Breast epithelium (tissue), 4 donors: ENCODE measurements at places on chromosomes 7 and 10. TPM values are rescaled to one million over a fixed set of nuclear protein-coding genes. Genes with fewer than 3 reads are reported as not detected.

DNA sequence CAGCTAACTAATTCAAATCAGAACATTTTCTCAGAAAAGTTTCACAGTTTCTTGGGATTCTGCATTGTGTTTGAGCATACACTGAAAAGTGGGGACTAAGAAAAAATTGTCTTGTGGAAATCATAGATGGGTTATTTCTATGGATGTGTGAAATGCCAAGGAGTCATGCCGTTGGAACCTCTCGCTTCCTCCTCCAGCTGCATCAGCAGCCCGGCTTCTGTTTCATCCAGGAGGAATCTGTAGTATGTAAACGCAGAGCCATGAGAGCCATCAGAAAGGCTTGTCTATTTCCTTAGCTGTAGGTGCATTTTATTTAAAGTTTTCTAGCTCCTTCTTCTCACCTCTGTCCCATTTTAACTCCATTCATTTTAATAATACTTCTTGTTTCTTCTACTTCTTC, 1144.1 kb downstream of the GATA3 start:
- DNase-seq: no peak

DNA sequence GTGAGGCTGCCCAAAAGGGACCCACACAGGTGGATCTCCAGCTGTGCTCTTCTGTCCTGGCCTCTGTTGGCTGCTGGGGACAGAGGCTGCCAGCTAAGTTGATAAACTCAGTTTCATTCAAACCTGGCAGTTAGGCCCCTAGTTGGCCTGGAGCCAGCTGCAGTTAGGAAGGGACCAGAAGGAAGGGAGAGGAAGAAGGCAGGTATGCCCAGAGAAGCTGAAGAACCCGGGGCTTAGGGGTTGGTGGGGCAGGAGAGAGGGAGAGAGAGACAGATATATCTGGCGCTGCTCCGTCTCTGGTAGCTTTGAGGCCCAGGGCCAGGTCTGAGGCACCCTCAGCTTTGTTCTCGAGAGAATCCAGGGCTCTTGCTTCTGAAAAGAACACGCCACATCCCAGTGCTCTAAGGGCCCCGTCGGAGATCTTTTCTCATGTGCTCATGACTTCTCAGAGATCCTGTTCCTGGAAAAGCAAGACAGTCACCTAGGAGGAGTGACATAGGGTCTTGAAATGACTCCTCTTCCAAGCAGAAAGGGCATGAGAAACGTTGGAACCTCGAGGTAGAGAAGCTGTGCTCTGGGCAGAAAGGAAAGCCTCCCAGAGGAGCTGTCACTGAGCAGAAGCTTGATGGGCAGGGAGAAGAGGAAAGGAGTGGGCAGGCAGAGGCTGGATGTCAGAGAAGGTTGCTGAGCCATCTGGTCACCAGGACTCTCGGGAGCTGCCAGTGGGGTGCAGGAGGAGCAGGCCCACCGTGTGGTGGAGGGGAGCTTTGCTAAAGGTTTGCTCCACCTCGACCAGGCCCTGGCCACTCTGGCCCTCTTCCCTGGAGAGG, 153.6 kb downstream of the ARHGAP21 start:
- no peak for DNase-seq

DNA sequence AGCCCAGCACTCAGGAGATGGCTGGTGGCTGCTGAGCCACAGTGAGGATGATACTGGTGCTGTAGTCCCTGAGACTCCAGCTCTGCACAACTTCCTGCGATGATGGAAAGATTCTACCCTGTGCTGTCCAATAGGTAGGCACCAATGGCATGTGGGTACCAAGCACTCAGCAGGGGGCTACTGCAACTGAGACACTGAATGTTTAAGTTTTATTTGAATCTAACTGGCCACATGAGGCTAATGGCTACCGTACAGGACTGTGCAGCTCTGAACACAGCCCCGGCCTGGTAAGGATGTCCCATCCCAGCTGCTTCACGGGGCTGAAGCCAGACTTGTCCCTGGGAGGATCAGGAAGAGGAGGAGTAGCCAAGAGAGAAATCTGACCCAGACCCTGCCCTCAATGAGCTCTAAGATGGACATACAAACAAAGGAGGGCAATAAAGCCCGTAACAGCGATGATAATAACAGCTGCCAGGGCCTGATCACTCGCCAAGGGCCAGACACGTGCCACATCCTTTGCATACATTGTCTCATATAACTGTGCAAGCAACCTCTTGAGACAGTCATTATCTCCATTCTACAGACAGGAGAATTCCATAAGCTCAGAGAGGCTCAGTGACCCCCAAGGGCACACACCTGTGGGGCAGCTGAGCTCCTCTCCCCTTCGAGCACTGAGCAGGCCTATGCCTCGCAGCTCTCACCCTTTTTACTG, 3.8 kb downstream of the GPRIN2 start:
- no peak for DNase-seq

GRCh38 chr7:141012696-141013344, 1.9 kb downstream of the MRPS33 start:
- no peak for DNase-seq

TLL2 gene
- total RNA-seq: not detected

GARIN1A gene
- 0.96 TPM for total RNA-seq

DNA sequence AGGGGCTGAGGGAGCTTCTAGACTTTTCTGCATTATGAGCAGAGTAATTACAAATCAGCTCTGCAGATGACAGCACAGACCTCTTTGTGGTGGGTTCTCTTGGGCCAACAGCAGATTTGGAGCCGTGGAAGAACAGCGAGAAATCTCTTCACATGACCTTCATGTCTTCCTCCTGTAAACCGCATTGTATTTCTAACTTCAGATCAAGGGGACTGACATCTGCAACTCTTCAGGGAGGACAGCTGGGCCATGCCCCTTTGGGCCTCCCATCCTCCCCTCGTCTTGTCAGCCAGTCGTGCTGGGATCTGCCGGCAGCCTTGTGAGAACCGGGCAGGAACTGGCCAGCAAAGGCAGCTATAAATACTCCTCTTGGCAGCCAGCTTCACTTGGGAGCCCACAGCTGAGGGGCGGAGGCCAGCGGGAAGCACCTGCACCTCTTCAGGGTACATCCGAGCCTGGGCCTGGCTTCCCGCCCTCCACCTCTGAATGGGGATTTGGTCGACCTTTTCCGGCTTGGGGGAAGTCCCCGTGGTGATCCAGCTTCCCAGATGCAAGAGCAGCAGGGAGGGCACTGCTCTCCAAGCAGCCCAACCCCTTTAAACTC, 54.7 kb downstream of the STEAP1B start:
- peak; percentile 60 for DNase-seq

DNA sequence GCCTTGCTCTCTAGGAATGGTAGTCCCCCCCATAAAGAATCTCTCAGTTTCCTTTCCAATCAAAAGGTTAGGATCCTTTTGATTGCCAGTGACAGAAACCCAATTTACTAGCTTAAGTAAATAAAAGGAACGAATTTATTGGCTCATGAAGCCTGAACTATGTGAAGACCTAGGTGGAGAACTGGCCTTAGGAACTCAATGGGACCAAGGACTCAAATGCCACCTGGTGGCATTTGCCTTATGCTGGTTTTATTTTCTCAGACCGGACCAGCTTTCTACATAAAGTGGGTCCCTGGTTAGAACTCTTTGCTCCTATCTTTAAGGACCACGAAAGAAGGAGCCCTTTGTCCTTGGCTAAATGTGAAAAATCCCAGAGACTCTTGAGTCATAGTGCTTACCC, 25.4 kb downstream of the CFTR start:
- DNase-seq: no peak

CADPS2 gene
- 12.3 TPM for total RNA-seq

MMP21 gene
- 0.33 TPM for total RNA-seq

GRCh38 chr10:125823663-125824251, 411 bp downstream of the BCCIP start:
- DNase-seq: no peak

ANKRD2 gene
- not detected for total RNA-seq

CDK1 gene
- total RNA-seq: 2.2 TPM

RADIL gene
- total RNA-seq: 5.9 TPM

- no peak for DNase-seq
Measured at GRCh38 chr10:92678206-92678605, 11.5 kb upstream of the HHEX start.
